ENCODE measurements at places on chromosomes 6 and 20.

DNA sequence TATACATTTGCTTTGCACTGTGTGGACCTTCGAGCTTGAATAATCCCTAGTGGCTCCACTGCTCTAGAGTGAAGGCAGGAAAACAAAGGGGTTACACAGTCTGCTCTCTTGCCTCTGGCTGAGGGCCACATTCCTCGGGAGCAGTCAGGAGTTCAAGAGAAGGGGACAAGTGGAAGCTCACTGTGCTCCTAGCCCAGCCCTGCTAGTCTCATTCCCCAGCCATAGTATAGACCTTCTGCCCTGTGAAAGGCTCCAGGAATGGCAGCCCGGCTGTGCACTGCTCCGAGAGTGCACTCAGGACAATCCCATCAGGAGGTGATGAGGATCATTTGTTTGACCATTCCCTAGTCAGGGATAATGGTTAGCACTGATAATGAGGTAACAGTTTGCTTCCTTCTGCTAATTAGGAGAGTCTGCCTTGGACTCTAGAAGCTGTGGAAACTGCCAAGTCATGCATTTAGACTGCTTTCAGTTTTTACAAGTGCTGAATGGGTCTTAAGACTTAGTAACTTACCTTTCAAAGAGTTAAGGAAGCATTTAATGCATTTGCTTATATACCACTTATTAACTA, 8.5 kb downstream of the IYD start:
- DNase-seq, result no peak

GRCh38 chr6:90044833-90045381, 150.6 kb downstream of the GJA10 start:
- DNase-seq, result no peak

DNA sequence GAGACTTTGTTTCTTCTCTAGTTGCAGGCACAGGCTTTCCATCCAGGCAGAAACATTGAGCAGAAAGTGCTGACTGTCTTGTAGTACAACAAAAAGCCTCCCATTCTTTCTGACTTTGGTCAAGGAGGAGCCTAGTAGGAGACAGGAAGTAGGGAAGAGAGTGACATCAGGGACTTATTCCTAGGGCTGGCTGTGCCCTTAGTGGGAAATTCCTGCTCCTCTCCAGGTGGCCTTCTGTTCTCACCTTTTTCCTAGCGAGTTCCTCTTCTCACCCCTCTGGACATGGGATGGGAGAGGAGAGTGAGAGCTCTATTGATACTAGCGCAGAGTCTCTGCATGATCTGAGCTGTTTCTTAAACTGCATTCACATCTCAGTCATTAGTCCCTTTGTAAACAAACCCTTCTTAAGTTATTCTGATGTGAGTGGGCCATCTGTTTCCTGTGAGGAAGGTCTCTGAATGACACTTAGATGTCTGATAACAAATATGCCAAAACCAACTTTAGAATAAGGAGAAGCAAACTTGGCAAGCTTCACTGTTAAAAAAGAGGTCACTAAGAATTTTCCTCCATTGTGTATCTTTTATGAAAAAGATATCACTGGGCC, 455.0 kb downstream of the GJA1 start:
- no peak for DNase-seq

GRCh38 chr6:107264357-107264840, 149.1 kb upstream of the BEND3 start:
- DNase-seq, result no peak

GRCh38 chr6:24901698-24902328, 33.9 kb downstream of the RIPOR2 start:
- DNase-seq, result no peak

DNA sequence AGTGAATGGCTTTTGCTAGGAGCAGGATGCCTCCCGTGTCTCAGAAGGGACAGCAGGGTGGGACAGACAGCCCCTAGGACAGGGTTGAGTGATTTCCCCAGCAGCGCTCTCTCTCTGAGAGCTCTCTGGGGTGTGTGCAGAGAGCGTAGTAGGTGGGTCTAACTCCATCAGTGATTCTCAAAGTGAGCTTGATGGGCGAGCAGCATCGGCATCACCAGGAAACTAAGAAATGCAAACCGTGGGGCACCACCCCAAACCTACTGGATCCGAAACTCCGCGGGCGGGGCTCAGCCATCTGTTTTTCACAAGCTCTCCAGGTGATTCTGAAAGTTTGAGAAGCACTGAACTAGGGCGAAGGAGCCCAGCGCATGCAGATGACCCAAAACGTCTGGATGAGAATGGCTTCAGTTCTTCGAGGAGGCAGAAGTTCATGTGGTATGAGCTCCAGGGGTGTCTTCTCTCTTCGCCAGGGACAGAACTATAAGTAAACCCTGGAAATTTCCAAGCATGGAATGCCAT, 119.6 kb upstream of the RNF24 start:
- DNase-seq, result no peak

DNA sequence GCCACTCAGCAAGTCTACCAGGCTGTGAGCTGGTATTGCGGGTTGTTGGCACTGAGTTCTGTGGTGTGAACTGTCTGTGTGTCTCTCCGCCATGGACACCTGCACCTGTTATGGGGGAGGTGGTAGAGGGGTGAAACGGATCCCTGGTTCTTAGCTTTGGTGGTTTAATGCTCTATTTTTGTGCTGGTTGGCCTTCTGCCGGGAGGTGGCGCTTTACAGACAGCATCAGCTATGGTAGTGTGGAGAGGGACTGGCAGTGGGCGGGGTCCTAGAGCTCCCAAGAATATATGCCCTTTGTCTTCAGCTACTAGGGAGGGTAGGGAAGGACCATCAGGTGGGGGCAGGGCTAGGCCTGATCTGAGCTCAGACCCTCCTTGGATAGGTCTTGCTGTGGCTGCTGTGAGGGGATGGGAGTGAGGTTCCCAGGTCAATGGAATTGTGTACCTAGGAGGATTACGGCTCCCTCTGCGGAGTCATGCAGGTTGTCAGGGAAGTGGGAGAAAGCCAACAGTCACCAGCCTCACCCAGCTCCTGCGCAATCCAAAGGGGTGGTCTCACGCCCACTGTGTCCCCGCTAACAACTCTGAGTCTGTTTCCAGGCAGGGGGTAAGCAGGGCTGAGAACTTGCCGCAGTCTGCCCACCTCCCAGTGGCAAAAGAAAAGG, 154.3 kb downstream of the CCDC170 start:
- no peak for DNase-seq

DNA sequence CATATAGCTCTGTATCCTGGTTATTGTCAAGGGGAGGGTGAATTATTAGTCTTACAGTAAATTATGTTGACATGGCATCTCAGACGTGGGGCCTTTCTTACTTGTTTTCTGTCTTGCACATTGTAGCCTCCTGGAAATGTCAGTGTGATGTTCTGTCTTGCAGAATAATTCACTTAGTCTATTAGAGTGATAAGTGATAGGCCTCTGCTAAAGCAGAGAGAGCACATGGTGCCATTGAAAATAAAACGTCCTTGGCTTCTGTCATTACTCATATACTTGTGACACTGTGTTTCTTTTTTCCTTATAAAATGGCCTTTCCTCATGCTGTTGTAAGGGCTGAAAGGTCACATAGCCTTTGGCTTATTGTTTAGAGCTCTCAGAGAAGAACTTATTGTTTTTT, 531.0 kb downstream of the EPM2A start:
- DNase-seq, result no peak

DNA sequence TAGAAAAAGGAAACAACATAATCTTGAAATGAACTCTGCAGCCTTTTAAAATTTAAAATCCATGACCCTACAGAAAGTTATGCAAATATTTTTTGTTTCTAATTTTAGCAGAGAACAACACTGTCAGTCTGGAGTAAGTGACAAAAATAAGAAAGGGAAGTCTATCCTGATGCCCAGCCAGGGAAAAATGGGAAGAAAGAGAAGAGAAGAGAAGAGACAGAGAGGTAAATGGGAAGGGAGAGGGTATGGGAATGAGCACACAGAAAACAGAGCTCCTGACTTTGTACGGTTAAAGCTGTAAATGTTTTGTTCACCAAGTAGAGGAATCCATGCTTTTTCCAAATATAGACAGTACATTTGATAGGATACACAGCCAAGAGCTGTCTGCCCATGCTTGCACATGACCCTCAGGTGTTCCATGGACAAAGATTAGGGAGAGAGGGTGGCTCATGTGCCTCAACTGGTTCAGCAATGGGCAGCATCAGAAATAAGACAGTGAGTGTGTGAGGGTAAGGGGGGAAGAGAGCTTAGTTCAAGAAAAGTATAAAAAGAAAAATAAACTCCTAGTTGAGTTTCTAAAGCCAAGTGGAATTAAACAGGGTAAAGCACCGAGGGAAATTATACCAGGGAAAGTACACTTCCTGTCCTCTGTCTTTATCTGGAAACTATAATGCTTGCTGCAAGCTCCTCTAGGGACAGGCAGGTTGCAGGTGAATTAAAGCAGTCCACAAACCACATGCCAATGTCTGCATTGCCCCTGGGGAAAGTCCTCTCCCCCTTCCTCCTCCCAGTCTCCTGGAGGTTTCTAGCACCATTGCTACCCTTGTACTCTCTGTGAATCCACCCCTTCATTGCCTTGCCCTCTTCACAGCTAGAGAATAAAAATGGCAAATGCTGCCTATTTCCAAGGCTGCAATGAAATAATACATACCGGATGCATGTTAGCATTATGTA, 30.0 kb downstream of the MAP3K5 start:
- DNase-seq, result no peak

GRCh38 chr6:155260686-155261085, 3.1 kb upstream of the CLDN20 start:
- DNase-seq, result no peak

DNA sequence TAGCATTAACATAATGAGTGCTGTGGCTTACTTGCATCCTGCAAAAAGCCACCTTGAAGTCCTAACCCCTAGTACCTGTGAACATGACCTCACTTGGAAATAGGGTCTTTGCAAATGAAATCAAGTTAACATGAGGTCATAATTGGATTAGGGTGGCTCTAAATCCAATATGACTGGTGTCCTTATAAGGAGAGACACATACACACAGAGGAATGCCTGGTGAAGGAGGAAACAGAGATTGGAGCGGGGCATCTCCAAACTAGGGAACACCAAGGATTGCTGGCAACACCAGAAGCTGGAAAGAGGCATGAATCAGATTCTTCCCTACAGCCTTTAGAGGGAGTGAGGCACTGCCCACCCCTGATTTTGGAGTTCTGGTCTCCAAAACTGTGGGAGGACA, 17.6 kb upstream of the RPS6KA2 start:
- no peak for DNase-seq

- no peak for DNase-seq
These were observed 357.9 kb upstream of the AGPAT4 start for GRCh38 chr6:161631676-161632194.

DNA sequence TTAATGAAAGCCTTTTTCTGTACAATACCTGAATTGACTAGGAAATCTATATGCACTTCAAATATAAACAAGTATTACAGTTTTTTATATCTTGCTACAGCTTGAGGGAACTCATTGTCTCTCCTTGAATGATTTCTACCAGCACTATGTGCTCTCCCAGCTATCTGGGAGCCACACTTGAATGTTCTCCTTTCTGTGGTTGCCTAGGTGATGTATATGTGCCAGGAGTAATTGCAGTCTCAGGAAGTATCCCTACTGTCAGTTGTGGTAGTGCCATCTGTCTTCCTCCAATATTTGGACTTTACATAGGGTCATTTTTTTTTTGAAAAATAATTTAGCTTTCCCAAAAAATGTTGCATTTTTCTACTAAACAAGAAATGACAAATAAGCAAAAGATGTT, 288.0 kb upstream of the PLCB4 start:
- no peak for DNase-seq

GRCh38 chr20:50146732-50147662, 6.5 kb downstream of the PEDS1 start:
- no peak for DNase-seq

DNA sequence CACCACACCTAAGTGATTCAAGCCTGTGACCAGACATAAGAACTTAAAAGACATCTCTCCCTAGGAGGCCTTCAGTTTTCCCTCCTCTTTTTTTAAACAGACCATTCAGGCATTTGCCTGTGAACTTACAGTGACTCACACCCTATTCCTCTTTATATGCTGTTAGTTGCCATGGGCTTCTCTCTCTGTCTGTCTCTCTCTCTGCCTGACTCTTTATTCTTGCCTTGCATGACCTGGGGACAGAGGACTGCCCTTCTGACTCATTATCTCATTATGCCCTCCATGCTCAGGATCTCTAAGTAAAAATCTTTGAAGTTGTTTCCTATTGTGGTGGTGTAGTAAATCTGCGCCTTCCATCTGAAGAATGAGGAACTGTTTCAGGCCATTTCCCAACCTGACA, 442.2 kb upstream of the MAN1A1 start:
- DNase-seq, result no peak

DNA sequence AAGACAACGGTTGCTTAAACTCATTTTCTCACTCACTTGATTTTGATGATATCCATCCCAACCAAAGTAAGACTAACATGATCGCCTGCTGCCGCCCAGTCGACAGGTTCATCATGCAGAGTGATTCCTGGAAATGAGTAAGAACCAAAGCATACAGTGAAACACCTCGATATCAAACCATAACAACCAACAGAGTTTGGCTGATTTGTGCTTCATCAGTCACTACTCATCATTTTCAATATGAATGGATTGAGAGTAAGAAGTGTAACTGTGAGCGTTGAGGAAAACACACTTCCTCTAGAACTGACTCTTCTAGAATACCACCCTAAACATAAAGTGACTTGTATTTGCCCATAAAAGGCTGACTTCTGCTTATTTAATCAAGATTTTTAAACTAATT, 29.2 kb upstream of the ALDH8A1 start:
- DNase-seq, result no peak
